SK-MEL-5 (cell line): ENCODE measurements at places on chromosomes 1 and 21.

DNA sequence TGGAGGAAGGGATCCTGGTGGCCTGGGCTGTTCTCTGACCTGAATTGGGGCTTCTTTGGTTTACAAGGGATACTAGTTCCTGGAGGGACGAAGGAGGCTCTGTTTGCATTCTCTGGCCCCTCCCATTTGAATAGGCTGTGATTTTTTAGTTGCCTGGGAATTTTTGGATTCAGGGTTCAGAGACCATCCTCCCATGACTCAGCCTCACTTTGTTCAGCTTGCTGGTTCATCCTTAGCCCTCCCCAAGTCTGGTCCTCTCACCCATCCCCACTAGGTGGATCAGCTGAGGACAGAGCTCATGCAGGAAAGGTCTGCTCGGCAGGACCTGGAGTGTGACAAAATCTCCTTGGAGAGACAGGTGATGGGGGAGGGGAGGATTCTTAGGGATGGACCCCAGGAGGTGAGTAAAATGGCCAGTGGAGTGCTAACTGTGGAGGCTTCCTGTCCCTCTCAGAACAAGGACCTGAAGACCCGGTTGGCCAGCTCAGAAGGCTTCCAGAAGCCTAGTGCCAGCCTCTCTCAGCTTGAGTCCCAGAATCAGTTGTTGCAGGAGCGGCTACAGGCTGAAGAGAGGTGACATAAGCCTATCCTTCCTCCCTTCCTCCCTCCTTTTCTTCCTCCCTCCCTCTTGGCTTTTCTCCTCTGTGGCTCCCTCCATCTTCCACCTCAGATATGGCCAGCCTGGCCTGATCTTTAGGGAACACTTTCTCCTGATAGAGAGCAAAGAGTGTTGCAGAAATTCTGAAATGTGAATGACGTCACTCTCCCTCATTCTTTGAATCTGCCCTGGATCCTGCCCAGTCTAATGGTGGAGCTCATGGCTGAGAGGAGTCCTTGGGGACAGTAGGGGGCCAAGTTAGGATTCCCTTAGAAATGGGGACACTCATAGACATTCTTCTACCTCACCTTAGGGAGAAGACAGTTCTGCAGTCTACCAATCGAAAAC, 4.5 kb upstream of the TUFT1 start:
- DNase-seq = no peak

GRCh38 chr1:201916649-201917249, 28.1 kb downstream of the SHISA4 start:
- DNase-seq = no peak

- DNase-seq = no peak
These were observed 55.8 kb downstream of the NAV1 start for GRCh38 chr1:201594575-201595245.

GRCh38 chr1:29743264-29743663, 506.9 kb downstream of the PTPRU start:
- no peak for DNase-seq

- peak; percentile 40 for DNase-seq
These were observed 41.3 kb upstream of the OSBPL9 start for GRCh38 chr1:51575406-51576084.

DNA sequence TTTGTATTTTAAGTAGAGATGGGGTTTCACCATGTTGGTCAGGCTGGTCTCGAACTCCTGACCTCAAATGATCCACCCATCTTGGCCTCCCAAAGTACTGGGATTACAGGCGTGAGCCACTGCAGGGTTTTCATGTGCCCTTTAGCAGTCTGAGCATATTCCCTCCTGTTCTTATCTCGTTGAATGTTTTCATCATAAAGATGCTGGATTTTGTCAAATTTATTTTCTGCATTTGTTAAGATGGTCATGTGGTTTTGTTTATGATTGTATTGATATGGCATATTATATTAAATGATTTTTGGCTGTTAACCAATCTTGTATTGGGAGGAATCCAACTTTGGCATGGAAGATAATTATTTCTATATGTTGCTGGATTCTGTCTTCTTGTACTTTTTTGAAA, 8.8 kb downstream of the JMJD4 start:
- no peak for DNase-seq

GRCh38 chr1:207849646-207850045, 61.3 kb downstream of the CD34 start:
- DNase-seq = no peak

DNA sequence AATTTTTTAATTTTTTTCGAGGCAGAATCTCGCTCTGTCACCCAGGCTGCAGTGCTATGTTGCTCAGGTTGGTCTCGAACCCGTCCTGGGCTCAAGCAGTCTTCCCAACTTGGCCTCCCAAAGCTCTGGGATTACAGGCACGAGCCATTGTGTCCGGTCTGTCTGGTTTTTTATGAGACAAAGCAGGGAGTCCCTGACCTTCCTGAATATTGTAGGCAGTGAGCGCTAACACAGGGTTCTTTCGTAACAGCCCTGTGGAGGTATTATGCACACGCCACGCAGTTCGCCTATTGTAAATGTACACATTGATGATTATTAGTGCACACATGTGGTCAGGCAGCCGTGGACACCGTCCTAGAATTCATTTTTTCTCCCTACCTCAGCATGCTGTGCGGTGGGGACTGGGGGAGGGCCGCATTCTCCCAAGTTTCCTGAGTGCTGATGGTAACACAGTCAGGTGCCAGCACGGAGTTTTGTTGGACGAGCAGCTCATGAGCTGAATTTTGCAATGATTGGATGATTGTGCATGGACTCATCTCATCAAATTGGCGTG, 19.6 kb downstream of the SPSB1 start:
- no peak for DNase-seq

- no peak for DNase-seq
These were observed 48.7 kb upstream of the PRDM2 start for GRCh38 chr1:13651279-13651678.

- DNase-seq = peak; percentile 22
These were observed 738.8 kb downstream of the PTPRU start for GRCh38 chr1:29975036-29975694.

- DNase-seq = no peak
These were observed 213.0 kb downstream of the KCTD3 start for GRCh38 chr1:215780139-215780538.

DNA sequence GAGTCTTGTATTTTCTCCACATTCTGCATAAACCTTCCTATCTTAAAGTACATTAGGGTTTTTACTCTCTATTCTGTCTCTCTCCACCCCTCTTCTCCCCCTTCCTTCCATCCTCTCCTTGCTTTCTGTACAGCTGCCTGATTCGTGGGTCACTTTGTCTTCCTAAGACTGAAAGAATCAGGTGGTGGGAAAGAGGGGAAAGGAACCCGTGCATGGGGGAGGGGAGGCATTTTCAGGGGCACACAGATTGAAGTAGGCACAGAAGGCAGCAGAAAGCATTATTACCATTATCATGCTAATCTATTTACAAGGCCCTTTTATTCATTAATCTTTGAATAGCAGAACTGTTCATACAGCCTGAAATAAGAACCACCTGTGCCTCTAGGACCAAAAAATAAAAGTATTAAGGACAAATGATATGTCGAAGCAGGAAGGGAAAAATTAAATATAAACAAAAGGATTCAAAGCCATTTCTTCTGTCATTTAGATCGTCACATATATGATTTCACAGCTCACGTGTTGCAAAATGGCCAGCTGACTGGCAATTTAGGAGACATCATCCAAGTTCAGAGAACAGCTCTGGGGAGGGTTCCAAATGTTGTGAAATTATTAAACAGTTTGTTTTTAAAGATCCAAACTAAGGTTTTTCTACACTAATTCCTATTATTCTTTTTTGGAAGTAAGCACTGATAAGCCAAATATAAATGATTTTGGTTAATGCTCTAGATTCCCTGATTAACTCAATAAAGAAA, 154.6 kb downstream of the PBX1 start:
- DNase-seq = no peak

DNA sequence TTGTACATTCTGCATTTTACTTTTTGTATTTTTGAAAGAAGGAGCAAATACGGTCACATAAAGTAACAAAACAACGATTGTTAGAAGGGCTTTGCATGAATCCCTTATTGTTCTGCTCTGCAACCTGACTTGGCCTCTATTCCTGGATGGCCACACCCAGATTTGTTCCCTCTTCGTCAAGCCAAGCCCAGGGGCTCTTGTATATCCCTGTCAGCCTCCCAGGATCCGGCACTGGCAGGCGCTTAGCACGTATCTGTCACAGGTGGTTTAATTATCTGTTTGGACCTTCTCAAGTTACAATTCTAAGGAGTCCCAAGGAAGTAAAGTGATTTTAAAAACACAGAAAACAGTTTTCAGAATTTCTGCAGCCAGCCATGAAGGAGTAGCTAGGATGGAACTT, 28.0 kb downstream of the CRYAA start:
- peak; percentile 48 for DNase-seq

GRCh38 chr1:117757668-117758067, 151.8 kb downstream of the TENT5C start:
- no peak for DNase-seq

- peak; percentile 96 for DNase-seq
These were observed 676 bp upstream of the PIAS3 start for GRCh38 chr1:145859491-145860023.

DNA sequence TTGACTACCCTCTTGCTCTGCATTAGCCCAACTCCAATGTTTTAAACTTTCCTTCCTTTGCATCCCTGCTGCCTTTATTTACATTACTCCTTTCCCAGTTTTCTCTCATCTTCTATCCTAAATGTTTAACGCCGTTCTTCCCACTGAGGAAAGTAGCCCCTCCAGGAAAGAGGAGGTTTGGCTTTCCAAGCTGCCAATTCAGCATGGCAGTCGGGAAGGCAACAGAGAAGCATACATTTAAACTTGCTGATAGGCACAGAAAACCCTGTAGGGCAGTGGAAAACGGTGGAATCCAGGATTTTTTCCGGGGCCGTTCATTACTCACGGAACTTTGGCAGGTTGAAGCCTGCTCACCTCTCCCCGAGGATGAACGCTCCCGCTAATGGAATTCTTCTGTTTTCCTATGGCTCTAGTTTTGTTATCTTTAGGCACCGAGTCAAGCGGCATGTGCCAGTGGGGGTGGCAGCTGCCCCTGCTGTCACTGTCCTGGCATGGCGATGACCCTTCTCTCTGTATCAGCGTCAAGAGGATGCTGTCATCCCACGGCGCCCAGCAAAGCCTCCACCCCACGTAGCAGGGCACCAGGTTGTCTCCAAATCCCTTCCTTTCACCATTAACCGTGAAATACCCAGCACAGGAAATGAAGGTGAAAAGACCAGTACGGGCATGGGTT, 48.3 kb downstream of the ZBTB18 start:
- DNase-seq = no peak

- no peak for DNase-seq
These were observed 72.3 kb downstream of the RGL1 start for GRCh38 chr1:183877053-183877720.

DNA sequence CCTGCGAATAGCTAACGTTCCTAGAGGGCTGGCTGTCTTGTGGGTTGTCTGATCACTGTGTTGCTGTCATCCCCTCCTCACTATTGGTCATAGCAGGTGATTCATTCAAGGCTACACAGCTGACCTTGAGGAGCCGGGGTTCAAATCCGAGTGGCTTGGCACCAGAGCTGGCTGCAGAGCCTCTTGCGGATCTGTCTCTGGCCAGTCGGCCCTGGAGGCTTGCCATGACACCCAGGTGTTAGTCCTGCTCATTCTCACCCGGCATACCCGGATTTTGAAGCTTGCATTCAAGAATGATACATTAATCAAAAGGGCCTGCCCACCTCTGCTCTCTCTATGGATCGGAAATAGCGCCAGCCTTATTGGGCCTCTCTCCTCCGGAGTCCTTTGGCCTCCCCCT, 110.4 kb downstream of the DHRS3 start:
- no peak for DNase-seq

DNA sequence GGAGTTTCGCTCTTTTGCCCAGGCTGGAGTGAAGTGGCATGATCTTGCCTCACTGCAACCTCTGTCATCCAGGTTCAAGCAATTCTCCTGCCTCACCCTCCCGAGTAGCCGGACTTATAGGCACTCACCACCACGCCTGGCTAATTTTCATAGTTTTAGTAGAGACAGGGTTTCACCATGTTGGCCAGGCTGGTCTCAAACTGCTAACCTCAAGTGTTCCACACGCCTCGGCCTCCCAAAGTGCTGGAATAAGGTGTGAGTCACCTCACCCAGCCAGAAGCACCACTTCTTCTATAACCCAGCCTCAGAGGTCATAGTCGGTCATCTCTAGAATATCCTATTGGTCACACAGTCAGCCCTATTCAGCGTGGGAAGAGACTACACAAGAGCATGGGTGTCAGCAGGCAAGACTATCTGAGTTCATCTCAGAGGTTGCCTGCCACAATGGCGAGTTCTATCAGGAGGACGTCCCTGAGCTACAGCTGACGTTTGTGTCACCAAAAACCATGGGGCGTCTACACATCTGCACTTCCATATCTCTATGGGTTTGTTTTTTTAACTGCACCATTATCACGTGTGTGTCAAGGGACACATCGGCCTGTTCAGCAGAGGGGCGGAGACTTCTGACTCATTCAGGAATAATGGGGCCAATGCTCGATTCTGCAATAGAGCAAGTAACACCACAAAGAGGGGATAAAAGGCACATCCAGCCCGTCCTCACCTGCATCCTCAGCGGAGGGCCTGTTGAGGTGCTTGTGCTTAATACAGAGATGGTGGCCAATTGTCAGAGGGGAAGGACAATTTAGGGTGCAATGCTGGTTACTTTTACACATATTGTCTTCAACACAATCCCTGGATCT, 256.3 kb upstream of the IRF2BP2 start:
- peak; percentile 22 for DNase-seq

DNA sequence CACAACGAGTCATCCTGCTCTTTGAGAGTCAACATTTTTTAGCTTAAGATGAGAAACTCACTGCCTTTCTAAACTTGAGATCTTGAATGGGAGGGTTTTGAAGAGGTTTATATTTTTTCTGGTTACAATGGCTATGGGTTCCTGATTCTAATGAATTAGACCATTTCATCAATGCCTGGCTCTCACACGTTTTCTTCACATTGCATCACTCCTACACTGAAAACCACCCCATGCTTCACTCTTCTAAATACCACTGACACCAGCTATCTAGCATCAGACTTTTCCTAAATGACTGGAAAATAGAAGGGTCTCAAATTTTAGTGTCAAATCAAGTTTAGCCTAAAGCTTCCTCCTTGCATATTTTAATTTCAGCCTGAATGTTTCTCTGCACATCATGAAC, 606.1 kb upstream of the USP24 start:
- no peak for DNase-seq

DNA sequence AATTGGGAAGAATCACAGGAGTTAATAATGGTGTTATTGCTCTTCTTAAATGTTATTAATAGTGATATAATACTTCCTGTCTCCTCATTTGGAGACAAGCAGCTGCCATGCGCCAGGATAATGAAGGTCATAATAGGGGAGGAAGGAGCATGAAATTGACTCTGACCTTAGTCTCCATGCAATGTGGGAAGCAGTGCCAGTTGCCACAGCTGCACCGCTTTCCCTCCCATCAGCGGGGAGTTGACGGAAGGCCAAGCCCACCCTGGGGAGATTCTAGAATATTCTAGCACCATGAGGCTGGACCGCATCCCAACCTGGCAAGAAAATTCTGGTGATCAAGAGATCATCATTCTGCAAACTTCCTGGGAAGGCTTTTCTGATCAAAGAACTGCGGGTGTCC, 11.0 kb upstream of the OLIG1 start:
- DNase-seq = no peak

GRCh38 chr1:26259578-26259977, 20.3 kb upstream of the SH3BGRL3 start:
- no peak for DNase-seq

- DNase-seq = no peak
These were observed 569.3 kb upstream of the ZRANB2 start for GRCh38 chr1:71650119-71650518.
